ENCODE measurements at places on chromosomes 11 and 22.
A peak's percentile ranks its signal among the peaks of the same experiment; 100 is the strongest.

DNA sequence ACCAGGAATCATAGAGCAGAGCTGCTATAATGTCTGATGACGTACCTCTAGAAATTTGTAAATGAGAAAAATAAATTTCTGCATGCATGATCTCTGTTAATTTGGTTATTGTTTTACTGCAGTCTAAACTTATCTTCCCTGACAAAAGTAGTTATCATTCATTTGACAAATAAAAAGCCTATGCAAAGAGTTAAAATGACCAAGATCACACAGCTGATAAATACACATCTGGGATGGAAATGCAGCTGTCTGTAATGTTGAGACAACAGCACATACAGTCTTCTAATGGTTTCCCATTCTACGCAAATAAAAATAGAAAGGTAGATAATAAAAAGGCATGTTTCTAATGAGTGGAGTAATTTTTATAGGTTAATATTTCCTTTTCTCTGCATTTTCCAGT, 225.1 kb upstream of the LUZP2 start:
- no peak for DNase-seq

DNA sequence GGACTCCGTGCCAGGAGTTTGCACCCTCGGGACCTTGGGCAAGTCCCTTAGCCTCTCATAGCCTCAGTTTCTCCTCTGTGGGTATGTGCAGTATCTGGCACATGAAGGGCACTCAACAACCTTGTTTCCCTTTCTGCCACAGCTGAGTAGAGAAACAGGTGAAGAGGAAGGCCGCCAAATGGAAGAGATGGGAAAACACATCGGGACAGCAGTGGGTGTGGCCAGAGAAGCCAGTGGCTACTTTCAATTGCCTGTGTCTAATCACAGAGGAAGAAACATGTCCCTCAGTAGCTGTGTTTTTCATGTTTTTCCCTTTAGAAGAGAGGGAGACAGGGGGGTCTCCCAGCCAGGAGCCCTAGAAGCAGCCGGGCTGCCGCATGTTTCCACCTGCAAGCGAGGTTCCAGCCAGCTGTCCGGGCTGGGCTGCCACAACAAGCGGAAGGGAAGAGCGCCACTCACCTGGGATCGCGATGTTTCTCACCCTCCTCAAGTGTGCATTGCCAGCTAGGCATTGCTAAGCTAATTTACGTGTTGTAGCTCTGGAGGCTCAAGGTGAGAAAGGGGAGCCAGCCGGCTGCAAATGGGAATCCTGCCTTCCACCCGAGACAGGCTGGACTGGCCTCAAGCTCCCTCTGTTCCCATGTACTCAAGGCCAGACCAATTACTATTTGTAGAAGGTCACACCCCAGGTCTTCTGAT, 16.7 kb downstream of the ASPHD2 start:
- no peak for DNase-seq

- no peak for DNase-seq
These were observed 22.2 kb upstream of the MUC5B start for GRCh38 chr11:1200611-1201191.

- no peak for DNase-seq
These were observed 48.2 kb downstream of the EMSY start for GRCh38 chr11:76493040-76493439.

DNA sequence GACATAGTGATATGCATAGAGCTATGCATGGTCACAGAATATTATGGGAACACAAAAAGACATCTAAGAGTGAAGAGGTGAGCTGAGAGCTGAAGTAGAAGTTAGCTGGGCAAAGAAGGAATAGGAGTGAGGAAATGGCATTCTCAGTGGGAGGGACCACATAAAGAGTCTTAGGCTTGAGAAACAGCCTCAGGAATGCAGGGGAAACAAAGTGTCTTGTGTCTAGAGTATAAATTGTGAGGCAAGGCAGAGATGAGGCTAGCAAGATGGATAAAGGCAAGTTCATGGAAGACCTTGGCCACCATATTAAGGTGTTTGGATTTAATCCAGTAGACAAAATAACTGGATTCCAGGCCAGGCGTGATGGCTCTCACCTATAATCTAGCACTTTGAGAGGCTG, 40.6 kb upstream of the CRTAM start:
- DNase-seq: no peak

GRCh38 chr22:17910561-17911311, 113.6 kb downstream of the MICAL3 start:
- DNase-seq: no peak

- DNase-seq: no peak
These were observed 21.6 kb downstream of the SVIP start for GRCh38 chr11:22807855-22808570.

GRCh38 chr11:61287338-61287977, 7.7 kb downstream of the VWCE start:
- no peak for DNase-seq

DNA sequence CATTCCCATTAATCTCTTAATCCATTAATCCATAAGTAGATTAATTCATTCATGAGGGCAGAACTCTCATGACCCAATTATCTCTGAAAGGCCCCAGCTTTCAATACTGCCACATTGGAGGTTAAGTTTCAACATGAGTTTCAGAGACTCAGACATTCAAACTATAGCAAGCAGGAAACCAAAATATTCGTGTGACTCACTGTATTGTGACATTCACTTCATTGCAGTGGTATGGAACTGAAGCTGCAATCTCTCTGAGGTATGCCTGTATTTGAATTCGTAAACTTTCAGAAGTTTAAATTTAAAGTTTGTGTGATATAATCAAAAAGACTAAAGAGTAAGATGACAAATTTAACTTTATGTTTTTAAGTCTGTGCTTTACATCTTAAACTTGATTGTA, 2.9 kb upstream of the OR52J3 start:
- no peak for DNase-seq

GRCh38 chr22:11253000-11253511, 4274.9 kb upstream of the OR11H1 start:
- DNase-seq: no peak

DNA sequence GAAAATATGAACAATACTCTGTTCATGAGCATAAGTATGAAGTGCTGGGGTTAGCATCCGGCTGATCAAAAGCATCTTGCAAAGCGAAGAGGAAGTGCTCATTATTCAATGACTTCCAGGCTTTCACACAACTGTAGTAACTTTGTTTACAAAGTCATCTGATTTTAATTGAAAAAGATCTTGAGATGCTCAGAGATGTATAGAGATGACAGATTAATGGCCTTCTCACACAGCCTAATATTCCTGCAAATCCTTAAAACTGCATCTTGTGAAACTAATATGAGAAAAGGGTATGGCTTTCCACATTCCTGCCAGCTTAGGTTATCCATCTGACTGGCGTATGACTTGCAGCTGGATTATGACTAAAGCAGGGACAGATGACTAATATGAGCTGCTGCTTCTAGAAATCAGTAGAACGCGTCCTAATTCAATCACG, 125.4 kb downstream of the CASP12 start:
- DNase-seq: peak; percentile 22

DNA sequence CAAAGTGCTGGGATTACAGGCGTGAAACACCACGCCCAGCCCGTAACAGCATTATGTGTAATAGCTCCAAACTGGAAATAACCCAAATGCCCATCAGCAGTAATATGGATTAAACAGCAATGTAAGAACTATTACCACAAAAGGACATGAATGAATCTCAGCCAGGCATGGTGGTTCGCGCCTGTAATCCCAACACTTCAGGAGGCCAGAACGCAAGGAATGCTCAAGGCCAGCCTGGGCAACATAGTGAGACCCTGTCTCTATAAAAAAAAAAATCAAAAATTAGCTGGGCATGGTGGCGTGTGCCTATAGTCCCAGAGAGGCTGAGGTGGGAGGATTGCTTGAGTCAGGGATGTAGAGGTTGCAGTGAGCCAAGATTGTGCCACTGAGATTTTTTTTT, 3.1 kb upstream of the DPF2 start:
- DNase-seq: no peak

DNA sequence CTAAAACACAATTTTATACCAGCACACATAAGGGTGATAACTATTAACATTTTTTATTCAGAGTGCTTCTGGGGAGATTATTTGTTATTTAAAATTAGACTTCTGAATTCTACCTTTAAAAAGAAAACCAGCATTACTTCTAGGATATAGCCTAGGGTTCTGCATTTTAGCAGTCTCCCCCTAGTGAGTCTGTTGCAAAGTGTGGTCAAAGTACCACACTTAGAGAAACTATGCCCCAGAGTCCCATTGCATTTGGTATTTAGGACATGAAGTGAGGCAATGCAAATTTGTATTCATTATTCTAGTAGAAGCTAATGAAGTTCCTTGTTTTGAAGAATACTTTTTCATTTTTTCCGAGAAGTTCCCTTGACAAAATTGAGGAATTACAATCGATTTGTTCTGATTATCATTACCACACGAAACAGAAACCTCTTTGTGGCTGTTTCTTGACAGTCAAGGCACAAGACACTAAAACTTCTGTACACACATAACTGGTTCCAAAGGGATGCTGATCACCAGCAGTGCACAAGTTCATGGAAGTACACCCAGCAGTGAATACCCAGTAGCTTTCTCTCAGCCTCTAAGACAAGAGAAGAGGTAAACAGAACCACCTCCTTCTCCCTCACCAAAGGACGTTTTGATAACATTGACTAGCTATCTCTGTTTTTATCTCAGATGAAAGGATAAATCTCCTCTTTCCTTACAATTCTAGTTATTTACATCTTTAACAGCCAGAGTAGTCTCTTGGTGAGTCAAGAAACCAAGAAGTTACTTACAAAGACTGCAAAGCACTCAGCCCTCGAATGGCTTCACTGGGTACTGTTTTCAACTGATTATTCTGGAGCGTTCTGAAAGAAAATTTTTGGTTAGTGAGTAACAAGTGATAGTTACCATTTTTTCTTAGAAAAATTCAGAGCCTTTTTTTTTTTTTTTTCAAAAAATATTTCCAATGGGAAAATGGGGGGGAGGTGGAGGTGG, 27.6 kb upstream of the CCDC34 start:
- DNase-seq: no peak

GRCh38 chr22:29073618-29074275, 912 bp downstream of the KREMEN1 start:
- no peak for DNase-seq

DNA sequence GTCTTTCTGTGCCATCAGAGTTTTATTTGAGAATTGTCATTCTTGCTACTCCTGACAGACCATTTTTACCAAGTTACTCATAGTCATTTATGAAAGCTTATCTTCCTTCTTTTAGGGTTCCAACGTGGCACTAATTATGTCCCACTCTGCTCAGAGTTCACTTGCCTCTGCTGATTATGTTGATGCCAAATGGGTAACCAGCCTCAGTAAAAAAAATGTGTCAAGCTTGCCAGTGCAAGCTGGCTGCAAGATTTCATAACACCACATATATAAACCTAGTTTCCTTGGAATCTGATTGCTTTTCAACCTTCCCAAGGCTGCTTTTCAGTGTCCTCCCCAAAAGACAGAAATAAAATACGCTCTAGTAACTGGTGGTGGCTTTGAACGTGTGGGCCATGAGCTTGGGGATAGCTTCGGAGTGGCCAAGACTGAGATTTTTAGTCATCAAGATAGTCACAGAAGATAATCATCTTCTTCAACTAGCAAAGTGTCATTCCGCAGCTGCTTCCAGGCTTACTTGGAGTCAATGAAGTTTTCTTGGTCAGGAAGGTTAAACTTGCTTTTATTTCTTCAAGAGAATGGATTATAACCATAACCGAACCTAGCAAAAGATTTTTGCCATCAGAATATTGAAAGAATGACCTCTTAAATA, 29.5 kb upstream of the APOA1 start:
- no peak for DNase-seq

DNA sequence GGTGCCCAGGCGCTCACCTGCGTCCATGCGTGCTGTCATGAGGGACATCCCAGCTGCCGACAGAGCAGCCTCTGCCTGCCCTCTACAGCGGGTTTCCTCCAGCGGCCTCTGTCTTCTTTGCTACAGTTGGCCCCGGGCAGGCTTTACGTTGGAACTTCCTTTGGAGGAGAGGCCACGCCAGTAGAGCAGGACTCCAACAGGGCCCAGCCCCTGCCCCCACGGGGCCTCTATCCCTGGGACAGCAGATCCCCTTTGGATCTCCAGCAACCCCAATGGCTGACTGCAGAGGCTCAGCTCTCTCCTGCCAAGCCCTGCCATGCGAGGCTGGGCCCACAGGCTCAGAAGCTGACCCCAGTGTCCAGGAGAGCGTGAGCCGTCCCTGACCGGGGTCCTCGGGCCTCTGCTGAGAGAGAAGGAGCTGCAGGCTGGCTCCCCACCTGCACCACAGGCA, 12.1 kb downstream of the TRPM5 start:
- no peak for DNase-seq

DNA sequence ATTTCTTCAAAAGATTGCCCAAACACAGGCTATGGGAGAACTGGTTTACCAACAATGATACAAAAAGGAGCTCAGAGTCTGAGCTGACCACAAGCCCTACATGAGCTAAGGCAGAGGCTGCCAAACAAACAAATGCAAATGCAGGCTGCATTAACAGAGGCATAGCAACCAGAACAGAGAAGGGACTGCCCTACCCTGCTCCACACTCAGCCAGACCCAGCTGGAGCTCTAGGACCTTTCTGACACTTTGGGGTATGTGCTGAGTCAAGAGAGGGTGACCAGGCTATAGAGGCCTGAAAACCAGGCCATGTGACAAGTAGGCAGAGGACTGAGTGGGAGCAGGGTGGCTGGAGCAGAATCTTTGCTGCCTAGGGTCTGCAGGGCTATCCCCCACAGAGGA, 17.8 kb upstream of the P2RY2 start:
- DNase-seq: no peak

DNA sequence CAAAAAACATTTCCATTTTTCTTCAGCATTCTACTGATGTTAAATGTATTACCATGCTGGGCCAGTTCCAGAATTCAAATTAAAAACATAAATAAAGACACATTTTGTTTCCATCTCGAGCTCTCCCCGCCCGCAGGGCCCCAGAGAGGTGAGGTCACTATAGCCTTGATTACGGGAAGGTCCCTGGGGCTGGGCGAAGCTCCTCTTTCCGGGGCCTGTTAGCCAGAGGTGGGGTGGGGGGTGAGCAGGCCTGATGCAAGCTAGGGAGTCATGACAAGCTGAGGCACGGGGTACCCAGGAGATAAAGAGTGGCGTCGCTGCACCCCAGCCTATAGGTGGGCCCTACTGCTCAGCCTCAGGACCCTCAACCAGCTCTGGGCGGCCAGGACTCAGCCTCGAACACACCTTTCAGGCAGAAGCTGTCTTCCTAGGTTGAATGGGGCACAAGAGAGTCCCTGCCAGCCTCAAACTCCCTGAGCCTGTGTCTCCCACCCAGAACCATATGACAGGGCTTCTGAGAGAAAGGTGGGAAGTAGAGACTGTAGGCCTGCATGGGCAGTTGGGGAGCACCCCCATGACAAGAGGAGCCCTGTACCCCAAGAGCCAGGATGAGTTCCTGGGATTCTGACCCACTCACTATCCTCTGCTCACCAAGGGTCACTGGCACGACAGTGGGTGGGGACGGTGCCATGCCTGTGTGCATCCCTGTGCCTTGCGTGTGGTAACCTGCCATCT, 34.8 kb downstream of the KCNQ1OT1 start:
- DNase-seq: no peak

Data from renal cortex interstitium (tissue), 15 donors.